PC-9 (cell line): ENCODE measurements at places on chromosomes 12 and 14.

DNA sequence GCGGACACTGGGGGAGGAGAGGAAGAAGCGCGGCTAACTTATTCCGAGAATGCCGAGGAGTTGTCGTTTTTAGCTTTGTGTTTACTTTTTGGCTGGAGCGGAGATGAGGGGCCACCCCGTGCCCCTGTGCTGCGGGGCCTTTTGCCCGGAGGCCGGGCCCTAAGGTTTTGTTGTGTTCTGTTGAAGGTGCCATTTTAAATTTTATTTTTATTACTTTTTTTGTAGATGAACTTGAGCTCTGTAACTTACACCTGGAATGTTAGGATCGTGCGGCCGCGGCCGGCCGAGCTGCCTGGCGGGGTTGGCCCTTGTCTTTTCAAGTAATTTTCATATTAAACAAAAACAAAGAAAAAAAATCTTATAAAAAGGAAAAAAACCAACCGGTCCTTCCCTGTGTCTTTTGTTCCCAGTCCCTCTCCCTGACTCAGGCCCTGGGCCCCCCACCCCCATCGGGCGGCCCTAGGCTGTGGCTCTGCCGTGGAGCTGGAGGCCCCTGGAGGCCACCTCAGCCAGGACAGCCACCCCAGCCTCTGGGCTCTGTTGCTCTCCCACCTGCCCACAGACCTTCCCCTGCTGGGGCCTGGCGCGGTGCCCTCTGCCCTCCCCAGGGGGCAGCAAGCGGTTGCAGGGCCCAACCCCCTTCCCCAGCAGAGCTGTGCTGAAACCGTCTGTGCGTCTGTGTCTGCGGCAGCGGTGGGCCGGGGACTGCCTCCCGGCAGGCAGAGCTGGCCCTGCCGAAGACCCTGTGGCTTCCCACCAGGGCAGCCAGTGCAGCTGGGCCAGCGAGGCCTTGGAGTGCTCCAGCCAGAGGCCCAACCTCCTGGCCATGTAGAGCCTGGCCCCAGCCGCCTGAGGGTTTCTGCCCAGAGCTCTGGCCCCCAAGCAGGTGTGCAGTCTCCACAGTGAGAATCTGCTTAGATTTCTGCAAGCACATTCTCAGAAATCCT is 4.0 kb upstream of the CRIP2 start:
- DNase-seq, result no peak
- H3K27ac ChIP-seq, result no peak overlapping the region
- H3K4me1 ChIP-seq, result peaks cover 48% of the 10 kb centered on the region
- H3K36me3 ChIP-seq, result no peaks in the 10 kb centered on the region; the same call in 1 of the 2 replicates
- H3K4me3 ChIP-seq, result no peak overlapping the region

DNA sequence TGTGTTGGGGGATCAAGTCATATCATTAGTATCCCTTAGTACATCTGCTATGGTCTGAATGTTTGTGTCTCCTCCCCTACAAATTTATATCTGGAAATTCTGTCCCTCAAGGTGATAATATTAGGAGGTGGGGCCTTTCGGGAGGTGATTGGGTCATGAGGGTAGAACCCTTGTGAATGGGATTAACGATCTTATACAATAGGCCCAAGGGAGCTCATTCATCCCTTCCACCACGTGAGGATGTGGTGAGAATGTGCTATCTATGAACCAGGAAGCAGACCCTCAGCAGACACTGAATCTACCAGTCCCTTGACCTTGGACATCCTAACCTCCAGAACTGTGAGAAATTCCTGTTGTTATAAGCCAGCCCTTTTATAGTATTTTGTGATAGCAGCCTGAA is 110.7 kb downstream of the PTCSC3 start:
- H3K27ac ChIP-seq, result no peak overlapping the region
- no peak overlapping the region for H3K4me3 ChIP-seq
- peaks cover 23% of the 10 kb centered on the region for H3K4me1 ChIP-seq

- H3K4me1 ChIP-seq, result no peaks in the 10 kb centered on the region
- no peaks in the 10 kb centered on the region for H3K27me3 ChIP-seq
Measured at GRCh38 chr12:55652352-55652751, 15.7 kb downstream of the OR10P1 start.

DNA sequence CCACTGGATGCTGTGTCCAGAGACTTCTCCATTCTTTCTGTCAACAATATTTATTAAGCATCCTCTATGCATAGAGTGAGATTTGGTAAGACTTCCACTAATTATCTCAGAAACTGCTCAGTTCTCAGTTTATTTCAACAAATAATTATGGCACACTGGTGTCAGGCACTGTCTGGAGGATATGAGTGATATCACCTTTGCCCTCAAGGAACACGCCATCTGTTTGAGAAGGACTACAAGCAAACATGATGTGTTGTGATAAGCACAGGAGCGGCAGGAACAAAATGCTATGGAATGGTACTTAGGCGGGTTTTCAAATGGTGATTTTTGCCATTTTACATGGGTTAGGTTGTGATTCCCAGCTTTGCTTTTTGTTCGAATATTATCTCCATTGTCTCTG is 229.2 kb downstream of the DPF3 start:
- DNase-seq, result no peak
- no peak overlapping the region for H3K27ac ChIP-seq
- no peaks in the 10 kb centered on the region for H3K36me3 ChIP-seq
- no peaks in the 10 kb centered on the region for H3K4me1 ChIP-seq
- H3K4me3 ChIP-seq, result no peak overlapping the region
- peaks cover 13% of the 10 kb centered on the region; the same call in 1 of the 2 replicates for H3K27me3 ChIP-seq

DNA sequence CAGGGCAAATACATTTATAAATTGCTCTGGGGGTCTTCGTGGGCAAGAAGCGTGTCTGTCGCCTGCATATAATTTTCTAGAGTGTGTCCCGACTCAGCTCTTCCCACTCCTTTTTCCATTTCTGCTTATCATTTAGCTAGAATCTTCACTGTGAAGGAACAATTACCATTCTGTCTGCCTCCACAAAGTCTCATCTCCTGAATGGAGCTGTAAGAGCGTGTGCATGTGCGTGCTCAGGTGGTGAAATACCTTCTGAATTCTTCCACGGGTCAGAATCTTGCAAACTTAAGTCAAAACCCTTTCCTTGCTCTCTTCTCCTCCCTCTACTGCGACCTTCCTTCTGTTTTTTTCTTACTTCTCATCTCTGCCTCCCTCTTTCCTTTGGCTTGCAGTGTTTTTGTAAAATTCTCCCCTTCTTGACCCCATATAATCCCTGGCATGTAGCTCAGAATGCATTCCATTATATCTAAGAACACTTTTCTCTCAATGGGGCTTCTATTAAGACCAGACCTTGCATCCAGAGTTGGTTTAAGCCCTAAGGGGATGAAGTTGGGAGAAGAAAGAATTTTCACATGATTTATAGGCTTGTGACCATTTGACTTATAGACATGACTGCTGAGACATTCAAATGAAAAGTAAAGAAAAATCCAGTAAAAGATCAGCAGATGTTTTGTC is 25.0 kb upstream of the GSG1 start:
- DNase-seq, result peak; percentile 41
- no peaks in the 10 kb centered on the region for H3K36me3 ChIP-seq
- no peak overlapping the region for H3K4me3 ChIP-seq
- peaks cover 52% of the 10 kb centered on the region for H3K4me1 ChIP-seq
- H3K27ac ChIP-seq, result no peak overlapping the region
- H3K27me3 ChIP-seq, result no peaks in the 10 kb centered on the region
